COR-L47 (cell line): ENCODE measurements at places on chromosomes 1 and 21.
A peak's percentile ranks its signal among the peaks of the same experiment; 100 is the strongest.

DNA sequence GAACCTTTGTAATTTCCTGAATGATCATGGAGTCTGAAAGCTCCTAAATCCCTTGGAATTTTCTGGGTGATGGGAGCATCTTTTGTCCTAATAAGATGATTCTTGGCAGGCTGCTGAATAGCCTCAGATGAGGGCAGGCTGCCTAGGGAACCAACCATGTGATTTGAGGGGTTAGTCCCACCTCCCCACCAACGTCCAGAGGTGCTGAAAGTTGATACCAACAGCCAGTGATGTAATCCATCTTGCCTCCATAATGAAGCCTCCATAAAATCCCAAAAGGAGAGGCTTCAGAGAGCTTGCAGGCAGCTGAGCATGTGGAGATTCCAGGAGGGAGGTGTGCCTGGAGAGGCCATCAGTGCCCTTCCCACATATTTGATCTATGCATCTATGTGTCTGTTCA, 43.7 kb downstream of the GTF2B start:
- no peak for DNase-seq

DNA sequence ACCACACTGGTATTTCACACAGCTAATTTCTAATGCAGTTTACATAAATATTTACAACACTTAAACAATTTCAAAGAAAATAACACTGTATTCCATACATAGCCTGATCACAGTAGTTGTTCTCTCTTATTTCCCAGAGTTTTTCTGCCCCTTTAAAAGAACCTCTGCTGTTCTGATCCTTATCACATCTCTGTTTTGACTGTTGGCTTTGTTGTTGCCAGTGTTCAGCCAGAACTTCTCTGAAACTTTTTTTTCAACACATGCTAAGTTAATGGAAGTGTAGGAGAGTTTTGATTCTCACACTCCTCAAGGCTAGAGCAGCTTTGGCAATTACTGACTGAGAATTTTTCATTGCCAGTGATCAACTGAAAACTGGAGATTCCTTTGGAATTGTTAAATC, 11.1 kb downstream of the SELE start:
- DNase-seq: no peak

DNA sequence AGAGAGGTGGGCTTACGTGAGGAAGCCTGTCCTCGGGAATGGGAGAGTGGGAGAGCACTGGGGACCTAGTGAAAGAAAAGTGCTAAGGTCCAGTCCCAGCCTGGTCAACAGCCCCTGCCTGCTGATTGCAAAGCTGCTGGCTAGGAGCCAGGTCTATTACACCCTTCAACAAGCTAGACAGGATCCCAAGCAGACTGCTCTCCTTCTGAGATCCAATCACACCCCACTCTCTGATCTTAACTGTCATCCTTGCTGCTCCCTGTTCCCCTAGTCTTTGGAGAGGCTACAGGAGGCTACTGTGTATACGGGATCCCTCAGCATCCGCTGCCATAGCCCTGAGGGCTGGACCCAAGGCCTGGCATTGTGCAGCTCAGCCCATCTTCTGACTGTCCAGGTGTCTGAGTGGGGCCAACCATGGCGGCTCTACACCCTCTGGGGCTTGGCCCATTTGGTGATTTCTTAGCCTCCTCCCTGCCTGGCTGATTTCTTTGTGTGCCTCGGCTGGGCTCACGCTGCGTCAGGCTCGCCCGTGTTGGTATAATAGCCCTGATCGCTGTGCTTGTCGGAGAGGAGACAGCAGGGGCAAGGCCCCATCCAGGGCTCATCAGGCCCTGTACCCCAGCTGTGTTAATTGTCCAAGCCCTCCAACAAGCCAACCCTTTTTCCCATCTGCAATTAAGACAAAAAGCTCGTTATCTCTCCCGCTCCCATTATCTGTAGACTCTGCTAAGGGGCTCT, 43.9 kb downstream of the NAV1 start:
- peak; percentile 95 for DNase-seq

DNA sequence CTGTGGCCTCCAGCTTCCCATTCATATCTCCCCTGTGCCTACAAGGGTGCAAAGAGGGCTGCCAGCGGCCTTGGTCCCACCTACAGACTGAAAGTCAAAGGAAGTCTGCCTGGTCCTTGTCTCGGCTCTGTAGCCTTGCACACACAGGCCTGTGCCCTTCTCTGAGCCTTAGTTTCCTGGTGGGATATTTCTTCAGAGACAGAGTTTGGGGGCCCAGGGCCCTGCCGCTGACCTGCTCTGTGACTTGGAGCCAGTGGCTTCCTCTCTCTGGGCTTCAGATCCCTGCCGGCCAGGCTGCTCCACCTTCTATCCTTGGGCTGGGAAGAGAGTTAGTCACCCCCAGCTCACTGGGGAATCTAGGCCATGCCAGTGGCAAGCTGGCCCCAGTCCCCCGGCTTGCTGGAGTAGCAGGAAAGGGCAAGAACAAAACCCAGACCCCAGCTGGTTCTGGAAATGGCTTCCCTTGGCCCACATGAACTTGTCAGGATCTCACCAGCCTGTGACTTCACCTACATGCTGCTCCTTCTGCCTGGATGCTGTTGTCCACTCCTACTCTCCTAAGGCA, 1.0 kb upstream of the TMEM61 start:
- DNase-seq: no peak

- DNase-seq: no peak
These were observed 115.4 kb upstream of the RAB4A start for GRCh38 chr1:229155472-229155871.

DNA sequence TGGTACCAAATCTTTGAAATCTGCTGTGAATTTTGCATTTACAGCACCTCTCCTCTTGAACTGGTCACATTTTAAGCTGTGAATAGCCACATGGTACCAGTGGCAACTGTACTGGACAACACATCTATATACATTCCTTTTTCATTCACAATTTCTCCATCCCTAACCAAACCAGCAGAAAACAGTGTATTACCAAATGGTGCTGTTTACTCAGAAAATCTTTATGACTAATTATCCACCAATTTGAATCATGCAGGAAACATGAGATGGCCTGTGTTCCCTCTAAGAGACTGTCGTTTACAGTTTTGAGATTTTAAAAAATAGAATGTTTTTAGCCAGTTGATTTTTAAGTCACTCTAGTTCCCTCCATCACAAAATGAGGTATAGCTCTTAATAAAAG, 17.6 kb upstream of the CCT8 start:
- DNase-seq: no peak

DNA sequence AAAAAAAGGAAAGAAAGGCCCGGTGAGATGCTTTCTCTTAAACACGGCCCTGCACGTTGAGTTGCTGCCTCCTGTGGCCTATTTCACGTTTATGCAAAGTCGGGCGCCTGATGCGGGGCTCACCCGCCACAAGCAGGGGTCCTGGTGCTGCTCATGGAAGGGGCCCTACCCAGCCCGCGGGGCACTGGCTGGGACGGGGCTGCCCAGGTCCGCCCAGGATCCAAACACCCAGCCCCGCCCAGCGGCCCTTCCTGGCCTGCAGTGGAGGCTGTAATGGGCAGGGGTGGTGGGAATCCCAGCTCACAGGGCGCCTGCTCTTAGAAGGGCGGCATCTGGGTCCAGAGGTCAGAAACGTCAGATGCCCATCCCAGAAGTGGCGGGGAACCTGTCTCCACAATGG, 1.6 kb downstream of the COL6A2 start:
- DNase-seq: no peak

- DNase-seq: no peak
These were observed 346.3 kb downstream of the NPHP4 start for GRCh38 chr1:5645929-5646328.

DNA sequence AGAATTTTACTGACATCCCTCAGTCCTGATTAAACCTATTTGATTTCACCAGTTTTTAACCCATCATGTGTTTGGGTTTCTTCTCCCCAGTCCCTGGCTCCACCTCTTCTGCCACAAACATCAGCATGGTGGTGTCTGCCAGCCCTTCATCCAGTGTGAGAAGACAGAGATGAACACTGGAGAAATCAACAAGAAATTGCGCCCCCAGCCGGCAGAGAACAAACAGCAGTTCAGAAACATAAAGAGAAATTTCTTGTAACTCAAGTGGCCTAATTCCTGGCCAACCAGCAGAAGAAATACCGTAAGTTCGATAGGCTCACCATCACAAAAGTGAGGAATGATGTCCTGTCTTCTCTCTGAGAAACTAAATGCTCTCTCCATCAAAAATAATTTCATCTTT, 18.3 kb downstream of the S100A11 start:
- DNase-seq: no peak

DNA sequence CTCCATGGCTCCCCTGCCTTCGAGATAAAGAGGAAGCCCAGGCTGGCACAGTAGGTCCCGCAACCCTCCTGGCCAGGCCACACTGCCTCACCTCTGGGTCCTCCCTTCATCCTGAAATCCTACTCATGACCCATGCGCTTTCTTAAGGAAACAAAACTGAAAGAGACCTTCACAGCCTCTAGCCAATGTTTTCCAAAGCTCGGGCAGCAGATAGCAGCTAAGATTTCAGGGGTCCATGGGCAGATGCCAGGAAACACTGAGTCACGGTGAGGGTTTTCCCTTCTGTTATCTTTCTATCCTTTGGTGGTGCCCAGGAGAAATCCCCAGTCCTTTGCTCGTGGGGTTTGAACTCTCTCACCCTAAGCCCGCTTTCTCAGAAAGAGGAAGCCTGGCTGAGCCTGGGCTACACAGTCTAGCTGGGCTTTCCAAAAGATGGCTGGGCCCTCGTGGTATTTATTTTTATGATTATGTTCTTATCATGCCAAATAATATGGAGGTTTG, 26.6 kb downstream of the TTC39A start:
- no peak for DNase-seq

DNA sequence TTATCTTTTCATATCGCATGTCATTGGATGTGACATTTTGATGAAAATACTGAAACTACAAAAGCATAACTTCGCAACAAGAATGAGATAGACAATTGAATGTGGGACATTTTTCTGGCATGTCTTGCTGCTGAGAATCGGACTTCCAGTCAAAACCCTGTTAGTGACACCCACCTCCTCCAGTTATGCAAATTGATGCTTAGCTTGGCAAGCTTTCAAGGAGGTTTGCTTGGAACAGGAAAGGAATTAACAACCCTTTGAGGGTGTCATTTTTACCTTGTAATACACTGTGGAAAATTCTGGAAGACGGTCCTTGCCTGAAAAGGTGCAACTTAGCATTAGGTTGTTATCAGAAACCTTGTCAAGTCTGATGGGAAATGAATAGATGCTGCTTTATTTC, 38.8 kb upstream of the FAM3B start:
- no peak for DNase-seq

DNA sequence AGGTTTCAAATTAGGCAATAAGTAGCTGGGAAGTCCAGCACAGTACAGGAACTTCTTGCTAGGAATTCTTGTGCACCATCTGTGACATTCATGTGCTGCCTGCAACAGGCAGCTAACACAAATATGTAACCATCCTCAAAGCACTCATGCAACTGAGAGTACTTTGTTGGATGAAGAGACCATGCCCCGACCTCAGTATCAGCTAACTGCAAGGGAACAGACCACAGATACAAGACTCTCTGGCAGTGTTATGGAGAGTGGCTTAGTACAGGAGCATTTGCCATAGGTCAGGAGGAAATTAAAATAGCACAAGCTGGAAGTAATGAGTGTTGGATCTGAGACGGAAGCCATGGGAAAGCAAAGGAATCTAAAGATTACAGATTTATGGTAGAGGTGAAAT, 123.6 kb downstream of the LRRC53 start:
- DNase-seq: no peak

DNA sequence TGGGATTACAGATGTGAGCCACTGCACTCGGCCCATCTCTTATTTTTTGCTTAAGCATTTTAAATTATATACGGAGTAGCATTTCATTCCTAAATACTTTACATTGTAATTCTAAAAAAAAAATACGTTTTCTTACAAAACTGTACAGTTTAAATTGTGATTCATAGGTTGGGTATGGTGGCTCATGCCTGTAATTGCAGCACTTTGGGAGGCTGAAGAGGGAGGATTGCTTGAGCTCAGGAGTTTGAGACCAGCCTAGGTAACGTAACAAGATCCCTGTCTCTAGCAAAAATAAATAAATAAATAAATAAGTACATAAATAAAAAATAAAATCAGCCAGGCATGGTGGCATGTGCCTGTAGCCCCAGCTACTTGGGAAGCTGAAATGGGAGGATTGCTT, 24.6 kb downstream of the TBCE start:
- no peak for DNase-seq

- no peak for DNase-seq
These were observed 61.2 kb downstream of the CACHD1 start for GRCh38 chr1:64530969-64531692.

DNA sequence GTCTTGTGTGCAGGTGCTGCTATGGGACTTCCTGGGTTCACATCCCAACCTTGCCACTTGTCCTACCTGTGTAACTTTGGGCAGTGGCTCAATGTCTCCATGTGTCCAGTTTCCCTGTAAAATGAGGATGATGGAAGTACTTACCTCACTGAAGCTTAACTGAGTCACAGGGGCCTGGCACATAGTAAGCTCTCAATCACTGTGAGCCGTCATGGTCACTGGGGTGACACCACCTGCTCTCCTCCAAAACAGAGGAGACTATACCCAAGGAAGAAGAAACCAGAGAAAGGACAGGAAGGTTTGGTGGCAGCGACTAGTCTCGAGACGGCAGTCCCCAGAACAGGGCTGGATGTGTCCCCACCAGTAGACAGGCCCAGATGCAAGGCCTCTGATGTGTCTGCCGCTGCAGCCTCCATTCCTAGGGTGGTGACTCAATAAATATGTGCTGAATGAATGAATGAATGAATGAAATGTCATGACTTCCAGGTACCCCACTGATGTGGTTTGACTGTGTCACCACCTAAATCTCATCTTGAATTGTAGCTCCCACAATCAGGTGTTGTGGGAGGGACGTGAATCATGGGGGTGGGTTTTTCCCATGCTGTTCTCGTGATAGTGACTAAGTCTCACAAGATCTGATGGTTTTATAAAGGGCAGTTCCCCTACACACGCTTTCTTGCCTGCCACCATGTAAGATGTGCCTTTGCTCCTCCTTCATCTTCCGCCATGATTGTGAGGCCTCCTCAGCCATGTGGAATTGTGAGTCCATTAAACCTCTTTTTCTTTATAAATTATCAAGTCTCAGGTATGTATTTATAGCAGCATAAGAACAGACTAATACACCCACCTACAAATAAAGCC, 13.0 kb upstream of the LRP8 start:
- DNase-seq: no peak

GRCh38 chr1:119737040-119737682, 25.4 kb downstream of the PHGDH start:
- no peak for DNase-seq

- DNase-seq: no peak
These were observed 13.5 kb downstream of the COL6A1 start for GRCh38 chr21:45994759-45995685.

- DNase-seq: no peak
These were observed 61.4 kb upstream of the LRRN2 start for GRCh38 chr1:204746838-204747442.

GRCh38 chr1:71001624-71002023, 46.0 kb downstream of the PTGER3 start:
- no peak for DNase-seq

DNA sequence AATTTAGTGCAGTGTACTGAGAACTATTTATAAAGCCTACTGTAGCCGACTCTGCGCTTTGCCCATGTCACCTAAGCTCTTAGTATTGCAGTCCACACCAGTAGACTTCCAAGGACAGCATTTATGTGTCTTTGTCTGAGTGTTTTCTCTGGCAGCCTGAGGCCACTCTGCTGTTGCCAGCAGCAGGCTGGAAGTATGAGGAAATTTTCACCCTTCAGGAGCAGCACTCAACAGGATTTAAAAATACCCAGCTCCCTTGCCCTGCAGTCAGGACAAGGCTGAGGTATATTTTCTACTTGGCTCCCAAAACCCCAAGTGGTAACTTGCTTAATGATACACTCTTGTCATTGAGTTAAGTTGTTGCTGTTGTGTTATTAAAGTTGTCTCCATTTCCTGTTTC, 230.1 kb downstream of the SRGAP2C start:
- DNase-seq: no peak
